ENCODE measurements at places on chromosomes 12 and 14. TPM values are rescaled to one million over a fixed set of nuclear protein-coding genes. Genes with fewer than 3 reads are reported as not detected.

Gene PAX9
- 3.4 TPM for total RNA-seq

Gene SIRT4
- total RNA-seq: 2.5 TPM

Gene ABCD2
- total RNA-seq: 0.04 TPM

Gene LMNTD1
- total RNA-seq: not detected

Gene CIROP
- not detected for total RNA-seq

Gene OTOGL
- total RNA-seq: not detected

Gene MYF5
- total RNA-seq: not detected

Gene IGF1
- total RNA-seq: 5.9 TPM

Measured in K562 (cell line).